ENCODE measurements at places on chromosomes 7 and 10.

- DNase-seq, result no peak
Measured at GRCh38 chr7:69685293-69685631, 87.0 kb downstream of the AUTS2 start.

DNA sequence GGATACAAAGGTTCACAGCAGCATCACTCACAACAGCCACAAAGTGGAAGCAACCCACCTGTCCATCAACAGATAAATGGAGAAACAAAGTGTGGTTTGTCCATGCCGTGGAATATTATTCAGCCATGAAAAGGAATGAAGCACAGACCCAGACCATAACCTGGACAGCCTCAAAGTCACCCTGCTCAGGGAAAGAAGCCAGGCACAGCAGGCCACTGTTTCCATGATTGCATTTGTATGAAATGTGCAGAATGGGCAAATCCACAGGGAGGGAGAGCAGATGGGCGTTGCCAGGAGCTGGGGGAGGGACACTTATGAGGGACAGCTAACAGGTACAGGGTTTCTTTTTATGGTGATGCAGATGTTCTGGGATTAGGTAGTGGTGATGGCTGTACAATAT, 30.3 kb downstream of the FOXL3 start:
- no peak for DNase-seq

- DNase-seq, result no peak
Measured at GRCh38 chr10:33087152-33087551, 129.1 kb upstream of the ITGB1 start.

GRCh38 chr7:66145400-66146104, 30.9 kb downstream of the CRCP start:
- no peak for DNase-seq

DNA sequence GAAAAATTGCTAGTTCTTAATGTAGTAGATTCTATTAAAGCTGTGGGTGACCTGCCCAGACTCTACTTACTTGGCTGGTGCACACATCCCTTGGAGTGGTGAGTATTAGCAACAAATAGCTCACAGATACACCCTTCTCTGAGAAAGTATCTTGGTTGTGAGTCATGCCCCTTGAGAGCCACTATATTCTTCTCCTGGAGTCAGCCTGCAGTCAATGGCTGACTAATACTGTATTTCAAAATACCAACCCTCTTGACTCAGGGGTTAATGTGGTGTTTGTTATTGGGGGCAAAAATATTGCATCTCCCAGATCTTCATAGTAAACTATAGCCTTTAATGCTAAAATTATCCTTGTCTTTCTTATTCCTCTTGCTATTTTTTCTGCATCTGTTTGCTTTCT, 354.9 kb downstream of the BMPER start:
- no peak for DNase-seq

All from activated CD4-positive, alpha-beta T cell treated with anti-CD3 and anti-CD28 coated beads, Interleukin-2, Interleukin-4, amounts not matched to agents 100 ng/mL and 50 ng/mL, durations not matched to agents 16 hours and 8 hours (primary cell).